ENCODE measurements at places on chromosomes 6 and 20.

DNA sequence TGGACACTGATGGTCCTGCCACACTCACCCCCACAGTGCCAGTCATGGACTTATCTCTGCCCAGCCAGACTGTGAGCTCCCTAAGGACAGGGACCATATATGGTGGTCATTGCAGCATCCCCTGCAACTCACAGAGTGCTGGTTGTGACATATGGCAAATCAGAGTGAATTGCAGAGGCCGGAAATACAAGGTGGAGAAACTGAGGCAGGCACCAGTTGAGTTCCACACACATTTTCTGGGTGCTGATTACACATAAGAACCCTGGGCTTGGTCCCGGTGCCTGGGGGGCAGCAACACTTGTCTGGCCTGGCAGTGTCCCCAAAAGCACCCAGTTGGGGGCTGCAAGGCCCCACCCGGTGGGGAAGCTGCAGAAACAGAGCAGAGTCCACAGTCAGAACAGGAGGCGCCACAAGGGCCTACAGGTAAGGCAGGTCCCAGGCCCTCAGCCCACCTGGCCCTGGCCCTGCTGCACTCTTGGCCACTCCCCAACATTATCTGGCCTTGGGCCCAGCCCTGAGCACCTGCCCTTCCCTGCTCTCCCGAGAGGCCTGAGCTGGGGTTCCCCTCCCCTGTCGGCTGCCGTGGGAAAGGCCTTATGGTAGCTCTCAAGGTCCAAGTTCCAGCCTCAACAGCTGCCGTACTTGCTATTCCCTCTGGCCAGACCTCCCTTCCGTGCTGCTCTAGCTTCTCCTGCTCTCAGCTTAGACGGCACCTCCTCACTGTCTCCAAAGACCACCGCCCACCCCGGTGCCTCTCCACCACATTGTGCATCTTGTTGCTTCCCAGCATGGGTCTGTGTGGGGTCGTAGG lies 140.8 kb upstream of the PTPN1 start:
- DNase-seq = no peak

DNA sequence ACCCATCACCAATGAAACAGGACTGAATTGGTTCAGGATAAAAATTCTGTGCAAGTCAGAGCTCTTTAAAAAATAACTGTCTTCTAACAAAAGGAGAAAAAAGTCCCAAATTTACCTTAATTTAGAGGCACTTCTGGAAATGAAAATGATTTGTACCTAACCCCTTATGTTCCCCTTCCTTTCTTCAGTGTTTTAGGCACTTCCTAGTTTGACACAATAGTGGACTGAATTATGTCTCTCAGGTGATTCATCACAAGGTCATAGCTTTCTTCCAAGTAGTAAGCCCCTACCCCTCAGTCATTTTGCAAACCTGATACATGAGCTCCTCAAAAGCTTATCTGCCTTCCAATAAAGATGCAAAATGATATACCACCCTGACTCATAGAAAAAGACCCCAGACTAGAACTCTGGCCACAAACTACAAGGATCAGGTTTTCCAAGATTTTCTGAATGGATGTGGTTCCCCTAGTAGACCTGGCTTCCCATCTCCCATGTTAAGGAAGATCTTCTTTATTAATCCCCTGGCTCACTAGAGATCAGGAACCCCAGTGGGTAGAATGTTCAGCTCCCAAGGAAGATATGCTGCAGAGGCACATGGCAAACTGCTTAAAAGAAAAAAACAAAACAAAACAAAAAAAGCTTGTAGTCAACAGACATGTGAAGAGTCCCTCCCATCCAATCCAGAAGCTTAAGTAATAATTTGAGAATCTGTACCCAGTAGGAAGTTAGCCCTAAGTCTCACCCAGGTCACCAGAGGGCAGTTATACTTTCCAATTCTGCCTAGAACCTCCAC lies 3.6 kb downstream of the PPP1R10 start:
- no peak for DNase-seq

GRCh38 chr20:7996898-7997297 lies 22.7 kb downstream of the TMX4 start:
- DNase-seq = no peak

DNA sequence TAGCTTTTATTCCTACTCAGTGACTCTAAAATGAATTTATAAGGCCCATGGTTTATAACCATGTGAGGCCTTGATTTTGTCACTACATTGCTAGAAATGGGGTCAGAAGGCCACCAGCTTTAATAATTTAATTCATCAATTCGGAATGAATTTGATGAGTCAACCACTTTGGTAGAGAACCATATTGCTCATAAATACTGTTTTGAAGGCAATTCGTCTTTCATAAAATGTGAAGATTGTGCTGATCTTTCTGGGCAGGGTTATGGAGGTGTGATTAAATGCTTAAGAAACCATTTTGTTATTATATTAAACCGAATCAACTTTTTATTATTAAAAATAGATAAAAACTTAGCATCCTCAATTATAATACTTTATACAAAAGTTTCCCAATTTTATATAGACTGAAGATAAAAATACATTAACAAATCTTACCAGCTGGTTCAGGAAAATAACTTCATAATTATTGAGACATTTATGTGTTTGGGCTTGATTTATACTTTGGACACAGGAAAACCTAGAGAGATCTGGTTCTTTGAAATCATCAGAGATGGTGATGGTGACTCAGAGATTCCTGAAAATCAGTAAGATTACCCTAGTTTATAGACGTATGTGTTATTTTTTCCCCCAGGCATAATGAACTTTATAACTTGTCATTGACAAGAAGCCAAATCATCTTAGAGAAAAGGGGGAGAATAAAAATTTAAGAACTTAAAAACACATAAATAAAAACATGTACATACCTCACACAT lies 10.6 kb downstream of the HCRTR2 start:
- DNase-seq = no peak

DNA sequence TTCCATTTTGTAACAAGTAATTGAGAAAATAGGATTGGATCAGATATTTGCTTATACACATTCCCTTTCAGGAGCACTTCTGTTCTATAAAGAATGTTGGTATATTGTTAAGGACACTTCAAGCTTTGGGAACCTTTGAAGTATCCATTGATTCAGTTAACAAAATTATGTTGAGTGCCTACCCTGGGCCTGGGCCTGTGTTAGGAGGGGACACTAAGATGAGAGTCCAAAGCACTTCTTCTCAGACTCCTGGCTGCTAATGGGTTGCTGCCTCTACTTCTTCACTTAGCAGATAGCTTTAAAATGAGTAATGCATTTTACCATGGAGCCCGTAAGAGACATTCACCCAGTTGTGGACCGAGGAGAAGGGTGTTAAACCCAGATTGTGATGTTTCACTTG lies 40.3 kb downstream of the PTPN1 start:
- no peak for DNase-seq

DNA sequence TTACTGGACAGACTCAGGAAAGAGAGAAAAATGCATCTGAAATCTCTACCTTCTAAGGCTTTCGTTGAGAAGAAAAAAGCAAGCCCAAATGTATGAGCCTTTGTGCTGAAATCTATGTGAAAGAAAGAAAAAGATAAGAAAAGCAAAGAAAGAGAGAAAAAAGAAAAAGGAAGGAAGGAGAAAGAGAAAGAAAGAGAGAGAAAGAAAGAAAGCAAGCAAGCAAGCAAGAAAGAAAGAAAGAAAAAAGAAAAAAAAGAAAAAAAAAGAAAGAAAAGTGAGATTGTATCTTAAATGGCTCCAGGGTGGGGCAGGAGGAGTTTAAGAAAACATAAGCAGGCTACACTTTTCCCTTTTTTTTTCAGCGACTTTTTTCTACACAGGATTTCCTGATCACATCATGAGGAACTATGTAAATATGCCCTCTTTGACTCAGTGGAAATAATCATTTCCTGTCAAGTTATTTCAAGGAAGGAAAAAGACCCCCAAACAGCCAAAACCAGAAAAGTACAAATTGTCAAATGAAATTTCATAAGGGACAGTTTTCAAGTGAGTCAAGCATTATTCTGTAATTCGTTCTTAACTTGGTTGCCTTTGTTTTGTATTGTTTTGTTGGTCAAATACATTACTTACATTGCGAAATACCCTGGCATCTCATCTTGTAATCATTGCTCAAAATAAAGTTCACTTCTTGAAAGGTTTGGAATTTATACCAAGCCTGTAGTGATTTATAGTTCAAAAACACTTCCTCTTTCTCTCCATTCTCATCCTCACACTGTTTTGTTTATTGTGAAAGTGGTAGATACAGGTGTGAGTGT lies 79.5 kb upstream of the RNF217 start:
- DNase-seq = no peak

All from stimulated activated CD8-positive, alpha-beta memory T cell treated with anti-CD3 and anti-CD28 coated beads, Interleukin-15, amount 100 ng/mL, for 4 hours (primary cell).